ENCODE measurements at places on chromosomes 13 and 19. TPM values are rescaled to one million over a fixed set of nuclear protein-coding genes. Genes with fewer than 3 reads are reported as not detected.

CNMD gene
- not detected for total RNA-seq

PLA2G4C gene
- 12.7 TPM for total RNA-seq

PRX gene
- total RNA-seq = 0.99 TPM

SHISA7 gene
- total RNA-seq = not detected

DNAJC3 gene
- total RNA-seq = 27.9 TPM

IRF2BP1 gene
- 21.5 TPM for total RNA-seq

ZNF628 gene
- 7.6 TPM for total RNA-seq
